T-cell (primary cell): ENCODE measurements at places on chromosomes 16 and 17.

DNA sequence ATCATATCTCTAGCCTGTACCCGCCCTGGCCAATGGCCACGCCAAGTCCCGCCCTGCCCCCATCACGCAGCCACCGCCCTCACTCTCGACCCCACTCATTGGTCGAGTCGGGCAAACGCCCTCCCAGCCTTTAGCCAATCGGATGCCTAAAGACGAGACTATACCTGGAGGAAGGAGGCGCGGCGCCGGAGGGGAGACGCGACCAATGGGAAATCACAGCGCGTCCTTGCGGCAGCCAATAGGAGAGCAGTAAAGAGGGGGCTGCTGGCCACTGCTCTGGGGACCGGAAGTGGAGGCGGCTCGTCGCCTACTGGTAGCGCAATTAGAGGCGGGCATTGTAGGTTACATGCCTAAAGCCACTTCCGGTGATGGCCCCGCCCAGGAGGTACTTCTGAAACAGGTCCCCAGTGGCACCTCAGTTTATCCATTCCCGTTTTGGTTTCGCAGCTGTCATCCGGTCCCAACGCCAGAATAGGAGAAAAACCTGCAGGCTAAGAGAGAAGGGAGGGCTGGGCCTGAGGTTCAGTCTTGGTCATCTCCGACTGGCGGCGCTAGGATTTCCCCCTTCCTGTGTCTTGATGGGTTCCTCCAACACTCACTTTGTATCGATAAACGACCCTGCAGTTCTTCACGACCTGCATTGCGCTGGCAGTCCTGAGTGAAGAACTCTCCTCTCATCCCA is 3.6 kb upstream of the MTMR4 start:
- DNase-seq: peak; percentile 100

DNA sequence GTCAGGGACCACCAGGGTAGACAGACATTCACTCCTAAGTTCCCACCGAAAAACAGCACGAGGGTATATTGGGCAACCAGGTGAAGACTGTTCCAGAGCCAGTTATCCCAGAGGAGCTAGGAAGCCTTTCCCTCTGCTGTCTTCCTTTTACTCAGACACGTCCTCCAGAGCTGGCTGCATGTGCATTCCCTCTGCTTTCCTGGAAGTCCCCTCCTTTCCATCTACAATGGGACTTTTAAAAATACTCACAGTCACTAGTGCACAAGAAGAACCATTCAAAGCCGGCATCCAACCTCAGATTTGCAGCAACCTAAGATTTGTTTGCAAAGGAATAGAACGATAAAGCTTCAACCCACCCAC is 32.5 kb upstream of the CRISPLD2 start:
- no peak for DNase-seq

- DNase-seq: no peak
Observed at GRCh38 chr17:50371526-50371925, 1.5 kb downstream of the MRPL27 start.

DNA sequence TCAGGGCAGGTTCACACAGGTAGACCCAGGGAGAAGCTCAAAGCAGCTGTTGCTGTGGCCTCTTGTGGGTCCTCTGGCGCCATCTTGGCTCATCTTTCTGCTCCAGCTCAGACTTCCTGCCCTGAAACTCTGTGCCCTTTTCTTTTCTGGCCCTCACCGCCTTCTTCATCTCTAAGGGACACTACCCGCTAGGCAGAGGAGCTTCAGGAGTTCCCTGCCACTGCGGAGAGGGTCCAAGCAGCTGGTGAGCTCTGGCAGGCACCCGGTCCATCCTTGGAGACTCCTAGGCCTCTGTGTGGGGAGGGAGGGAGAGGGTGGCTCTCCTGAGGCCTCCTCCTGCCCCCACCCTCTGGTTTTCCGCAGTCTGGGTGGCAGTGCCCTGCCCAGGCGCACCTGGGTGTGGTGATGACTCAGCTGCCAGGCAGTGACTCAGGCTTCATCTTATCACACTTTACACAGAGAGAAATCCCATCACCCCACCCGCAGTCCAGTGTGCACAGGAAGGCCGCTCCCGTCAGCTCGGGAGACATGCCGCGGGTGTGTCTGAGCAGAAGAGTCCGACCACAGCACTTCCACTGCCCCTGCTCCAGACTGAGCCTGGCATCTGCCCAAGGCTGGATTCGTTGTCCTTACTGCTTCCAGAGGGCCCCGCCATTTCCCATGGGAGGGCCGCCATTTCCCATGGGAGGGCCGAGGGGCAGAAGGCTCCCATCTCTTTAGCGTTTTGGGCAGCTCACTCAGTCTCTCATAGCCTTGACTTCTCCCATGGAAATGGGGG is 7.3 kb downstream of the NT5C start:
- peak; percentile 58 for DNase-seq

DNA sequence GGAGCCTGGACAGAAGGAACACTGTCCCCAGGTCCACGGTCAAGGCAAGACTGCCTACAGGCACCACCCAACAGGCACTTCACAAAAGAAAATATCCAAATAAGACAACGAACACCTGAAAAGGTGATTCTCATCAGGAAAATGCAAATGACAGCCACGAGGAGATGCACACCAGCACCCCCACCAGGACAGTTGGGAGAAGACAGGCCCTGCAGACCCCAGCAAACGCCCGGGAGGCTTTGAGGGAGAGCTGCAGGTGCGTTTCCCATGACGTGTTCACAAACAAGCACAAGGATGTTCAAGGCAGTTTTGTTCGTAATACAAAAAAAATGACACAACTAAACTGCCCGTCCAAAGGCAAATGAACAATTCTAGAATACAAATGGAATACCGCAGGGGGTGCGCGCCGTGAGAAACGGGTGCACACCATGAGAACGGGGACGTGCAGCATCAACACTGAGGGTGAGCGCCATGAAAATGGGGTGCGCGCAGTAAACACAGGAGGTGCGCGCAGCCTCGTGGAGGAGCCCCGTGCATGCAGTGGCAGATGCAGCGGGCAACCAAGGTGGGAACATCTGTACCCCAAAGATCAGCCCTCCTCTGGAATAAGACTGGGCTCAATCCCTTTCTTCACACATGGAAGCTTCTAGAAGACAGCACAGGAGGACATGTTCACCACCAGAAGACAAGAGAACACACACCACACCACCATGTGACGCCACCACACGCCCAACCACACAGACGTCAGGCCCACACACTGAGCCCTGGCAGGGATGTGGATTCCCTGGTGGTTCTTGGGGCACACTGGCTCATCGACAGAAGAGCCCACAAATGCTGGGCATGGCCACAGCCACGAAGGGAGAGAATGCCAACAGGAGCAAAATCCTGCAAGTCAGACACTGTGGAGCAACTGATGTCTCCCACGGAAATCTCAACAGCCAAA is 91.2 kb downstream of the ZNF778 start:
- DNase-seq: peak; percentile 28

GRCh38 chr17:82494236-82495055 is 25.1 kb upstream of the FOXK2 start:
- DNase-seq: peak; percentile 88

- no peak for DNase-seq
Observed at GRCh38 chr17:4161192-4161966, 18.4 kb downstream of the CYB5D2 start.

- no peak for DNase-seq
Observed at GRCh38 chr16:30491744-30492308, 19.3 kb downstream of the ITGAL start.

GRCh38 chr17:55186937-55187770 is 77.6 kb upstream of the HLF start:
- DNase-seq: no peak

DNA sequence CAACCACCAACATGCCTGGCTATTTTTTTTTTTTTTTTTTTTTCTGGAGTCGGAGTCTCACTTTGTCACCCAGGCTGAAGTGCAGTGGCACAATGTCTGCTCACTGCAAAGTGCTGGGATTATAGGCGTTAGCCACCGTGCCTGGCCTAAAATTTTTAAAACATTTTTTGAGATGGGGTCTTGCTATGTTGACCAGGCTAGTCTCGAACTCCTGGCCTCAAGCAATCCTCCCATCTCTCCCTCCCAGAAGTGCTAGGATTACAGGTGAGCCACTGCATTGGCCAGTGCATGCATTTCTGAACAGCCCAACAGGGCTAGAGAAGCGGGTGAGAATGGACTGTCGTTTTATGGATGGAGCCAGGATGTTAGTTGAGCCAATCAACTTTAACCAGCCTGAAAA is 72.4 kb downstream of the ERCC4 start:
- DNase-seq: no peak

DNA sequence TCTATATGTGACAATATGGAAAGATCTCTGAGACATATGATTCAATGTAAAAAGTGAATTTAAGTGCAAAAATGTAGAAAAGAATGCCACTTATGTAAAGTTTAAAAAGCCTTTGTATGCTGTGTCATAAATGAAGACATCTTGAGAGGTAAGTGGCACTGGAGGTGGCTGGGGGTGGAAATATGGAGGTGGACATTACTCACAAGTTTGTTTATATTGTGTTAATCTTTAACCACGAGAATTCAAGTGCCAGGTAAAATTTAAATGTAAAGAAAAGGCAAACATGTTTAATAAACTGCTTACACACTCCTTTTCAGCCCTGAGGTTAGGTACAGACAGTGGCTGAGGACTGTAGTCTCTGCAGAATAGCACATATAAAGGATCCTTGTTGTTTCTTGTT is 235.1 kb downstream of the ABCC12 start:
- DNase-seq: no peak

- DNase-seq: no peak
Observed at GRCh38 chr16:3075523-3075915, 10.1 kb downstream of the IL32 start.

DNA sequence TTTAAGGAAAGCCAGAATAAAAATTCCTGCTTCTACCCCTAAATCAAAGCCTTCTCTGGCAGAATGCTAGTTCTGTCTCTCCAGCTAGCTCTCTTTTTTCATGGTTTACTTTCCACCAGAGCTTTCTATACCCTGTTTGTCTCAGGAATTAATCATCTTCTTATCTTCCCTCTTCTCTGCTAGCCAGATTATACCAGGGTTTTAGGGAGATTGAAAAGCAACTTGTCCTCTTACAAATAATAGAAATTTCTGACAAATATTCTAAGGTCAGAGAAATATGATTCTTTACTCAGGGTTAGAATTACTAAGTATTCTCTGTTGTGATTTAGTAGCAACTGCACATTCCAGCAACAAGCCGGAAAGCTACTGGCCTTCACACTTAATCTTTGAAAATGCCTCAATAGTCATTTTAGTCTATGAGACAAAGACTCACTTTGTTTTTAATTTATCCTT is 166.4 kb downstream of the TANC2 start:
- DNase-seq: no peak
